ENCODE measurements at places on chromosomes 3 and 15.
A peak's percentile ranks its signal among the peaks of the same experiment; 100 is the strongest.

GRCh38 chr3:155572085-155572484 lies 172.8 kb downstream of the PLCH1 start:
- no peak for DNase-seq

- no peak for DNase-seq
These were observed 59.4 kb downstream of the DAPK2 start for GRCh38 chr15:63986751-63987341.

- DNase-seq = no peak
These were observed 5.4 kb upstream of the LRRC15 start for GRCh38 chr3:194374935-194375334.

GRCh38 chr3:98657457-98657856 lies 64.0 kb upstream of the CPOX start:
- DNase-seq = peak; percentile 17

DNA sequence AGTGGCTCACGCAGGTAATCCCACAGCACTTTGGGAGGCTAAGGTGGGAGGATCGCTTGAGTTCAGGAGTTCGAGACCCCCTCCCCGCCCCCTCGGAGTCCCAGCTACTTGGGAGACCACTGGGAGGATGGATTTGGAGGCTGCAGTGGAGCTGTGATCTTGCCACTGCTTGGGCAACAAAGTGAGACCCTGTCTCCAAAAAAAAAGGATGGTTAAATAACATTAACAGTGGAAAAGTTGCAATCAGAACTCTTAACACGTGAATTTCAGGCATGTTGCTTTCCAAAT lies 1.4 kb upstream of the TMEM87A start:
- no peak for DNase-seq

GRCh38 chr3:171258316-171258715 lies 201.9 kb downstream of the TNIK start:
- DNase-seq = no peak

All from CD4-positive, alpha-beta memory T cell (primary cell).